ENCODE measurements at places on chromosomes 7 and 10.
A peak's percentile ranks its signal among the peaks of the same experiment; 100 is the strongest.

DNA sequence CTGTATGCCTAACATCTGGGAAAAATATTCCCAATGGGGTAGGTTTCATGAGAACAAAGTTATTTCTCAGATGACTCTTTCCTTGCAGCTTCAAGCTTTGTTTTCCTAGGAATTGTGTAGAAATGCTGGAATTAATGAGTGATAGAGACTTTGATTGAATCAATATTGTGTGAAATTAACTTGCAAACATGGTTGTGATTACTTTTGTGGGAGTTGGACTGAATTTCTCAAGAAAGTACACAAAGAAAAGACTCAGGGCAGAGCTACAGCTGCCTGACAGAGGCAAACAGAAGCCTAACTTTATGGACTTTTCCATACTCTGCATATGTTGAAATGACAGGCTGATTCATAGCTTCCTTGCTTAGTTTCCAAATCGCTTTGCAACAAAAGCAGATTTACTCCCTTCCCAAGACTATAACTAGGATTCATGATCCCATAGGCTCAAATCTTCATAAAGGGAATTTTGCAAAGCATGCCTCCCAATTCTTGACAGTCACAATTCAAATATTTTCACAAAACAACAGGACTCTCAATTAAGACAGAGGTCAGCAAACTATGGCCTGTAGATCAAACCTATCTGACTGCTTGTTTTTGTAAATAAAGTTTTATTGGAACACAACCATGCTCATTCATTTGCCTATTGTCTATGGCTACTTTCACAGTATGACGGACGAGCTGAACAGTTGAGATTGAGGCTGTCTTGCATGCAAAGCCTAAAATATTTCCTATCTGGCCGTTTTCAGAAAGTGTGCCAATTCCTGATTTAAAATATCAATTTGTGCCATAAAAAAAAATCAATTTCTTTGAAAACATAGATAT, 27.6 kb downstream of the NRP1 start:
- DNase-seq: no peak

DNA sequence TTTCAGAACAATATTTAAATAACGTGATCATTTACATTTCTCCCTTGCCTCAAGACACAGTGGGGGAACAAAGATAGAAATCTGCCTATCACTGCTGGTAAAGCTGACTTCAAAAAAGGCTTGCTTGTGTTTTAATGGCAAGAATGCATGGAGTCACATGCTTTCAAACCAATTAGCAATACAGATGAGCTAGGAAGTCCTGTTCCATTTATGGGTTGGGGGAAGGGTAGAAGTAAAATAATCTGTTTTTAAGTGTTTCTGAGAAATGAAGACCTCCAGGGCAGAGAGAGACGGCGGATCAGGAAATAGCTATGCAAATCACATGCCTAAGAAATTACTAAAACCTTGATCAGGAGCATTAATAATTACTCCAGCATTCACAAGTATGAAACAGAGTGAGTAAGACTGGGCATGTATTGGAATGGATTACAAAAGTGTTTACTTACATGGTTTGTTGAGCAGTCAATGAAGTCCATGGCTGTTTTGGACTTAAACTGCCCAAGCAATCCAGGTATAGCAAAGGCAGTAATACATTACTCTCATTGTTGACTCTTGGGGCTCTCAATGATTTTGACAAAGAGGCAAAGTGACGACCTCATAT, 142.0 kb downstream of the ARID5B start:
- peak; percentile 50 for DNase-seq

GRCh38 chr10:80137920-80138319, 5.4 kb downstream of the PLAC9 start:
- DNase-seq: no peak

DNA sequence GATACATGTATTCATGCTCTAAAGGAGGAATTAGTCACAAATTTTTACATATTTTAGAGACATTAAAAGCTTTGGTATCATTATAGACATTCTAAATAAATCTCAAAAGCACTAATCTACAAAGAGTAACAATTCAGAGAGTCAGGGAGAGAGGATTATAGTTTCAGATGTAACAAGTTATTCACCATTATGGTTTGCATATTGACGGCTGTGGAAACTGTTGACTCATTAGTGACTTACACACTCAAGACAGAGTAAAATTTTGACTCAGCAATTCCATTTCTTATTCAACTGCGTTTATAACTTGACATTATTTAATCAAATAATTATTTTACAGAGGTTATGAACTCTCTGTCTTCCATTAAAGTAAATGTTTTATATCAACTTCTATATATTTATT, 95.4 kb upstream of the SEMA3C start:
- no peak for DNase-seq

GRCh38 chr10:15123749-15124184, 26.6 kb downstream of the RPP38 start:
- DNase-seq: no peak

DNA sequence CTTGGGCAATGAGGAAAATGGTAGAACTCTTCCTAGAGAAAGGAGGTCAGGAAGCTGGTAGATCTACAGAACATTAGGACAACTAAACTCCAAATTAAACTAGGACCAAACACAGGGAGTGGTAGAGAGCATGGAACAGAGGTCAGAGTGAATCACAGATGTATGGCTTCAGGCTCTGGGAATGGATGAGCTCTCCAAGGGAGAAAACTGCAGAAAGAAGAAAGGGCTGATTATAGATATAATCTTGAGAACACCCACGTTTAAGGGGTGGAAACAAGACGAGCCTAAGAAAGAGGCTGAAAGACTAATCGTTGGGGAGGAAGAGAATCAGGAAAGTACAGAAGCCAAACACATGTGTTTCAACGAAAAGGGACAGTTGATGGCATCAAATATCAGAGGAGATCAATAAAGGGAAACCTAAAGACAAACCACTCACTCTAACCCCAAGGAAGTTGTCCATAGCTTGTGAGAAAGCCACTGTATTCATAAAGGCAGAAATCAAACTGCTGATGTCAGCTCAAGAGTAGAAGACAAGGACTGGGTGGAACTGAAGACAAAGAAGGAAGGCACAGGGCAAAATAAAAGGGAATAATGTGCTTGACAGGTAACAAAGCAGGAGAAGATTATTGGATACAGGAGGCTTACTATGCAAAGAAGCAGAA, 41.4 kb downstream of the NUDCD3 start:
- DNase-seq: no peak

DNA sequence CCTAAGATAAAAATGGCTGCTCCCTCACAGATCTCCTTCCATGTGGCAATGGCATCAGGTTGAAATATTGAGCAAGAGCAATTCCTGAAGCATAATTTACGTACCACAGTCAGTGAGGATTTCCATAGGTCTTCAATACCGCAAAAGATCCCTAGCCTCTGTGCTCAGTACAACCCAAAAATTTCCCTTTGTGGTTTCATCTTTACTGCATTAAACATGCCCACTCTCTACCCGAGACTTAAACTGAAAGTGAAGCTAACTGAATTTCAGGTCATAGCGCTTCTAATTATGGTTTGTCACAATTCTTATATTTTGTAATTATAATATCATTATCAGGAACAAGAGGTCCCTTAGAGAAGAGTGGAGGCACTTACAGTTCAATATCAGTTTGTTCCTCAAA, 1071.1 kb downstream of the XPNPEP1 start:
- no peak for DNase-seq

DNA sequence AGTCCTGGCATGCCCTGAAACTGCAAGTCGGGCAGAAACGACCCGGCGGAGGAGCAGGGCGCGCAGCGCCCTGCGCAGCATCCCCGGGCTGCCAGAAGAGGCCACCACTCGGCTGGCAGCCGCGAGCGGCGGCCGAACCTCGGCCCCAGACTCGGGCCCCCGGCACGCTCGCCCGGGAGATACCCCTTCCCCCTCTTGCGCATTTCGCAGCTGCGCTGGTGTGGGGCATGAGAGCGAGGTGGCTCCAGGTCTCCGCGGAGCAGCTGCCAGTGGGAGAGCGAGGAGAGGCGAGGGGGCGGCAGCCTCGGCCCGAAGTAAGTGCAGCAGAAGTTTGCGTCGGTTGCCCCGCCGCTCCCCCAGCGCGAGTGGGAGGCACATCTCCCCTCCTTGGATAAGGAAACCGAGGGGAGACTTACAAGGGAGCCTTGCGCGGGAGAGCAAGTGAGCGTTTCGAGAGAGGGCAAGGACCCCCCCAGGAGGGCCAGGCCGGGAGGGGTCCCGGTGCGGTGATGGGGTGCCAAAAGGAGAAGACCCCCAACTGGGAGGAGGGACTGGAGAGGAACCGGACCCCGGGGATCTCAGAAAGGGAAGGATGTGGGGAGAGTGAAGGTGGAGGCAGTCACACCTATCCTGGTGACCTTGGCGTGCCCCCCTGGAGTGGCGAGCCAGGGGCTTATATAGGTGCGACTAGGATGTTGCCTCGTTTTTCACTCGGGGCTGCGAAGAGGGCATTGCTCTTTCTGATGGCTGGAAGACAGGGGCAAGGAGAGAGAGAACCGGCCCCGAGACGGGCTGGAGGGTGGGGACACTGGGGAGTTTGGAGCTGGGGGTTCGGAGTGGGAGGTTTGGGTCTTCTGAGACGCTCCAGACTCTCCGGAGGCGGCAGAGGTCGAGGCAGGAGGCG, 256.3 kb downstream of the OTUD1 start:
- no peak for DNase-seq

DNA sequence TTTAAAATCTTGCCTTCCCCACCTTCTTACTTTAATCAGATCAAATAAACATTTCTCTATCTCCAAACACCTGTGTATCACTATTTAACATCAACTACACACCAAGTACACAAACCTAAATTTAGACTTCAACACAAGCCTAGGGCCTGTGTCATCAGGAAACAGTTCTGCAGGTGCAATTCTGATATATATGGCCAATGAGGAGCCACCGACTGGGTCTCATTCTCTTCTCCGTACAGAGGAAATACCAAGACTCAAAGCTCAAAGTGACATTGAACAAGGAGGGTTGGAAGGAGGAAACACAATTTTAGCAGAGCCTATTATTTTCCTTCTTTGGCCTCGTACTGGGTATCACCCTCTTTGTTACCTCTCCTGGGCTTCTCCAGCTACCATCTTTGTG, 152.6 kb upstream of the PRR15 start:
- no peak for DNase-seq

GRCh38 chr7:158028971-158029370, 558.7 kb downstream of the PTPRN2 start:
- DNase-seq: no peak

GRCh38 chr7:155995183-155995612, 182.9 kb upstream of the SHH start:
- DNase-seq: no peak

GRCh38 chr7:40808378-40808942, 673.7 kb downstream of the SUGCT start:
- no peak for DNase-seq

DNA sequence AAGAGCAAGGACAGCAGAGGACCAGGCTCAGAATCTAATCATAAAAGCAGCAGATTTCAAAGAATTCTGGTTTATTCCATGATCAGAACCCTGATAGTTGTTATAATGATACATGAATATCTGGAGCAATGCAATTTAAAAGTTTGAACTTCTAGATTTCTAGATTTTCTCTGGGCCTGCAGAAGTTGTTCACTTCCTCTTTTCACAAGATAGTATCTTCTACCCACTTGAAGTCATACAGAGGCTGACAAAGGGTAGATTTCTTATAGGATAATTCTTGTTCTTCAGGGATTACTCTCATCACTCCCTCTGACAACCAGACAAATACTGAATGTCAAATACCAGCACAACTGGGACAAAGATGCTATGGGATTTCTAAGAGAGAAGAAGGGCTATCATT, 320.0 kb upstream of the ETV1 start:
- DNase-seq: no peak

GRCh38 chr10:24219963-24220362, 11.0 kb downstream of the KIAA1217 start:
- DNase-seq: no peak

GRCh38 chr7:80876894-80877414, 41.9 kb downstream of the SEMA3C start:
- DNase-seq: no peak

DNA sequence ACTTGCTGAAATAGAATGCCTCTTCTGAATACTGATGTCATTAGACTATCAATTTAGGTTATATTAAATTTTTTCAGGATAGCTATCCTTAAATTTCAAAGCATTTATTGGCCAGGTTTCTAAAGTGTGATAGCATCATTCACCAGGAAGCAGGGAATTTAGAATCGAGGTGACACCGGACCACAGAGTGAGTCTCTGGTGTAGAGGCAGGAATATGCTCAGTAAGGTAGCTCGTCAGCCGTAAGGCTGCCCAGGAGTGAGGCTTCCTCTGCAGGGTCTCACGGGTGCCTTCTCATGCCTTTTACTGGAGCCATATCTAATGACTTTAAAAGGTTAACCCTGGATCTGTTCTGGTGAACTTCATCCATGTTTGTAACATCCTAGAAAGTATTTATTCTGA, 170.8 kb upstream of the KLF14 start:
- no peak for DNase-seq

- no peak for DNase-seq
These were observed 119.4 kb downstream of the DYNC2I1 start for GRCh38 chr7:158975526-158976467.

GRCh38 chr7:33964417-33965182, 59.3 kb downstream of the BMPER start:
- no peak for DNase-seq

- no peak for DNase-seq
These were observed 83.4 kb downstream of the NEURL1 start for GRCh38 chr10:103576862-103577261.

DNA sequence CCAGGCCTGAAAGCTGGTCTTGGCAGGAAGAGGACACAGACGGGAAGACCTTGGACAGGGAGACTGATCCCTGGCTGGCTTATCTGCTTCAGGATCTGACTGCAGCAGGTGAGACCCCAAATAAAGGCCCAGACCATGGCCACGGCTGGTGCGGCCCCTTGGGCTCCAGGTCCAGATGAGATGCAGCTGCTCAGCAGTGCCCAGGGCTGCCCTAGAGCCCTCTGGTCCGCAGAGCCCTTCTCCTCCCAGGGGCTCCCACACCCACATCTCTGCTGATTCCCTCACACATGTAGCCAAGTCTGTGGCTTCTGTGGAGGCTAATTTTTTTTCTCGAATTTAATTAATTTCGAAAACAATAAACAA, 46.3 kb downstream of the VIPR2 start:
- DNase-seq: no peak

Data from CD4-positive, alpha-beta T cell treated with Interleukin-10 for 1 hour (primary cell).